ENCODE measurements at places on chromosomes 1 and 21. TPM values are rescaled to one million over a fixed set of nuclear protein-coding genes. Genes with fewer than 3 reads are reported as not detected.

TACSTD2 gene
- not detected for total RNA-seq

CORT gene
- total RNA-seq = not detected

OR2T29 gene
- total RNA-seq = not detected

XKR8 gene
- 7.1 TPM for total RNA-seq

TRIM67 gene
- total RNA-seq = not detected

TAS1R3 gene
- total RNA-seq = not detected

DPYD gene
- 12.2 TPM for total RNA-seq

All from activated CD4-positive, alpha-beta memory T cell treated with anti-CD3 and anti-CD28 coated beads for 36 hours (primary cell).